Activated T-helper 1 cell treated with anti-CD3 and anti-CD28 coated beads, Interleukin-12 subunit alpha, Interleukin-12 subunit beta, Interleukin-2, Interleukin-4 antibody, amounts not matched to agents 30 ng/mL and 10 ng/mL and 1 ng/mL, durations not matched to agents 14 hours and 24 hours and 36 hours (primary cell): ENCODE measurements at places on chromosomes 12 and 14.

- H3K36me3 ChIP-seq = no peaks in the 10 kb centered on the region
- no peaks in the 10 kb centered on the region for H3K27me3 ChIP-seq
- no peaks in the 10 kb centered on the region for H3K4me1 ChIP-seq
- no peak overlapping the region for H3K27ac ChIP-seq
- H3K4me3 ChIP-seq = no peak overlapping the region
Observed at GRCh38 chr12:19410629-19411185, 28.6 kb upstream of the AEBP2 start.

GRCh38 chr14:69049675-69050074, 70.6 kb upstream of the ACTN1 start:
- H3K27me3 ChIP-seq = no peaks in the 10 kb centered on the region
- DNase-seq = no peak
- H3K4me3 ChIP-seq = no peak overlapping the region
- H3K4me1 ChIP-seq = peaks cover 4% of the 10 kb centered on the region
- no peak overlapping the region for H3K27ac ChIP-seq

- H3K4me3 ChIP-seq = no peak overlapping the region
- DNase-seq = no peak
- no peaks in the 10 kb centered on the region for H3K27me3 ChIP-seq
- no peak overlapping the region for H3K27ac ChIP-seq
Observed at GRCh38 chr14:28323366-28323765, 443.2 kb upstream of the FOXG1 start.

GRCh38 chr14:54852215-54852614, 50.4 kb downstream of the GCH1 start:
- H3K4me1 ChIP-seq = peaks cover 8% of the 10 kb centered on the region
- DNase-seq = no peak

DNA sequence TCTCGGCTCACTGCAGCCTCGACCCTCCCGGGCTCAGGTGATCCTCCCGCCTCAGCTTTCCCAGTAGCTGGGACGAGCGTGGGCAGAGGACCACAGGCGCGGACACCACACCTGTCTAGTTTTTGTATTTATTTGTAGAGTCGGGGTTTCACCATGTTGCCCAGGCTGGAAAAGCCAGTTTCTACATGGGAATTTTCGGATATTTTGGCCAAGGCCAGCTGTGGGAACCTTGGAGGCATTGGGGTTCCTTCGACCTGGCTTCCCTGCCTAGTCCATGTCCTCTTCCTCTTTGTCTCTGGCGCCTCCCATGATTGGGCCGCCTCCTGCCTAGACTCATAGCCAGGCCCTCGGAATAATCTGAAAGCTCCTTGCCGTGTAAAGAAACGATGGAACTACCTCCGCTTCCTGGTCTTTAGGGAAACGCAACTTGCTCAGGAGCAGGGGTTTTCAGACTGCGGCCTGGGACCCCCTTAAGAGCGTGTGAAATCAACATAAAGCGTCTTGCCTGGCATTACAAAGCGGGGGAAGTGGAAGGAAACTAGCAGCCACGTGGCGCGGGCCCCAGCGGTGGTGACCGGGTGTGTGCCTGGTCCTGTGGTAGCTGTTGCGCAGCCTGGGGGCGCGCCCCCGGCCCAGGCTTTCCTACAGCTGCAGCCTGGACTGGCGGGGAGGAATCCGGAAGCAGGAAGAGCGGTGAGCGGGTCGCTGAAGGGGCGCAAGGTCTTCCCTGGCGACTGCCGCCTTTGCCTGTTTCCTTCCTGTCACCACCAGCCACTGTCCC, 1.4 kb upstream of the HSP90AA1 start:
- peak overlapping the region; percentile 93 for H3K27ac ChIP-seq
- peak; percentile 38 for DNase-seq
- peaks cover 53% of the 10 kb centered on the region for H3K4me1 ChIP-seq

DNA sequence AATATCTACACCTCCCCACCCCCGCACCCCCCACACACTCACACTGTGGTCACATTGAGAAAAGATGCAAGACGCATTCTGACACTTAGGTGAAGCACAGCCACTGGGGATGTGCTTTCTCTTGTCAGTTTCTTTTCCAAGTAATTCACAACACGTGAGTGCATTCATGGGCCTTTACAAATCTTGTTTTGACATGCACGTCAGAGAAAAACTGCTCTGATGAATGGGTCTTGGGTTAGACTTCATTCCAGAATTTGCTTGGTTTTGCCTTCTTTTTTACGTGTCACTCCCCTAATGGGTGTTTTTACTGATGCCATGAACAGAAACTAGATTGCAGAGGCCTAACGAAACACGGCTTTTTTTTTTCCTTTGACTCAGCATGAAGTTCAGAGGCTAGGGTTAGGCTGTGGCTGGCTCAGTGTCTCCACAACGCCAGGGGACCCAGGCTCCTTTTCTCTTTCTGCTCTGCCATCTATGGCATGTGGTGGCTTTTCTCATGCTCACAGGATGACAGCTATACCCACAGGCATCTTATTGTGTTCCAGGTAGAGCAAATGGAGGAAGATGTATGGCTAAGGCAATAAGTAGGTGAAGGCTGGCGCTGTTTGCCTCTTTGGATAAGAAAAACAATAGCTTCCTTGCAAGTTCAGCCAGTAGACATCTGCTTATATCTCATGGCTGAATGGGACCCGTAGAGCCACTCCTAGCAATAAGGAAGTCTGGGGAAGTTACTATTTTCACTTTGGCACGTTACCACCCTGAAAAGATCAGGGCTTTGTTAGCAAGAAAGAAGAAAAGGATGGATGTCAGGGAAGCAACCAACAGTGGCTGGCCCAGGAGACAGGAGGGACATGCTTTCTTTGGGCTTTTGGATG, 253.3 kb downstream of the SLC15A4 start:
- DNase-seq = no peak
- no peaks in the 10 kb centered on the region for H3K4me1 ChIP-seq
- no peak overlapping the region for H3K4me3 ChIP-seq
- no peaks in the 10 kb centered on the region for H3K27me3 ChIP-seq
- H3K36me3 ChIP-seq = no peaks in the 10 kb centered on the region

GRCh38 chr14:79629411-79630287, 581.7 kb downstream of the DIO2 start:
- DNase-seq = no peak
- no peaks in the 10 kb centered on the region for H3K36me3 ChIP-seq

GRCh38 chr14:56059054-56059453, 59.2 kb upstream of the PELI2 start:
- no peak overlapping the region for H3K27ac ChIP-seq
- H3K27me3 ChIP-seq = peaks cover 17% of the 10 kb centered on the region
- no peaks in the 10 kb centered on the region for H3K36me3 ChIP-seq
- no peaks in the 10 kb centered on the region for H3K4me1 ChIP-seq
- DNase-seq = no peak
- H3K4me3 ChIP-seq = no peak overlapping the region

GRCh38 chr12:120116441-120116791, at the start of gene RAB35:
Gene RAB35, minus strand, starts transcription at chr12:120116753. Its CDS starts 103 bp downstream, at chr12:120116650.
- no peaks in the 10 kb centered on the region for H3K27me3 ChIP-seq
- DNase-seq = no peak
- H3K4me1 ChIP-seq = peaks cover 71% of the 10 kb centered on the region

GRCh38 chr14:101220921-101221510, 317.5 kb upstream of the RTL1 start:
- H3K36me3 ChIP-seq = no peaks in the 10 kb centered on the region
- no peaks in the 10 kb centered on the region for H3K4me1 ChIP-seq
- no peak overlapping the region for H3K27ac ChIP-seq
- no peak for DNase-seq

DNA sequence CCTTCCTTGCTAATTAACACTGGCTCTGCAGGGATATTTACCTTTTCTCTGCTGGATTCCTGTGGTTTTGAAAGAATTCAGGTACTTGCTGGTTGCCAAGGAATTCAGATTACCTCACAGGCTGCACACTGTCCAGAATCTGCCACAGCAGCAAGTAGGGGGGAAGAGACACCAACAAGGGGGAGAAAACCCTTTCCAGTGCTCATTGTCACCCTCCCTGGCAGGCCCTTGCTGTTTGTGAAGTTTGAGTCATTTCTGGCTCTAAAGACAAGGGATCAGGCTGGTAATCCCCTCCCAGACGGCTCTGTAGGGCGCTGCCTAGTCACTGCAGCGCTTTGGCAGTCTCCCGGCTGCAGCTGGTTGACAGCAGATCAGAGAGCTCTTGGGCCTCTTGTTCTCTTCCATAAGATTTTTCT, 50.8 kb downstream of the TTLL5 start:
- no peaks in the 10 kb centered on the region for H3K27me3 ChIP-seq
- H3K27ac ChIP-seq = no peak overlapping the region
- peaks cover 7% of the 10 kb centered on the region for H3K36me3 ChIP-seq
- no peak overlapping the region for H3K4me3 ChIP-seq
- H3K4me1 ChIP-seq = peaks cover 6% of the 10 kb centered on the region
- peak; percentile 2 for DNase-seq

DNA sequence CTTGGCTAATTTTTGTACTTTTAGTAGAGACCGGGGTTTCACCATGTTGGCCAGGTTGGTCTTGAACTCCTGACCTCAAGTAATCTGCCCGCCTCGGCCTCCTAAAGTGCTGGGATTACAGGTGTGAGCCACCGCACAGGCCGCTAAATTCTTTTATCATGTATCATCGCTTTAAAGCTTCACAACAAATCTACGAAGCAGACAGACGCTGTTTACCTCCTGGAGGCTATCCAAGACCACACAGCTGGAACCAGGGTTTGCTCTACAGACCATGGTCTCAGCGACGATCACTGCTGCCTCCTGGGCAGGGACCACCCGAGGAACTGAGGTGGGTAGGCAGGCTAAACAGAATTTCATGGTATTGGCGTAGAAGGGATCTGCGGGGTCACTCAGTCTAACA, 27.2 kb downstream of the KRT80 start:
- no peaks in the 10 kb centered on the region for H3K36me3 ChIP-seq
- no peak overlapping the region for H3K4me3 ChIP-seq
- H3K4me1 ChIP-seq = peaks cover 31% of the 10 kb centered on the region
- H3K27ac ChIP-seq = no peak overlapping the region
- H3K27me3 ChIP-seq = peaks cover 10% of the 10 kb centered on the region

DNA sequence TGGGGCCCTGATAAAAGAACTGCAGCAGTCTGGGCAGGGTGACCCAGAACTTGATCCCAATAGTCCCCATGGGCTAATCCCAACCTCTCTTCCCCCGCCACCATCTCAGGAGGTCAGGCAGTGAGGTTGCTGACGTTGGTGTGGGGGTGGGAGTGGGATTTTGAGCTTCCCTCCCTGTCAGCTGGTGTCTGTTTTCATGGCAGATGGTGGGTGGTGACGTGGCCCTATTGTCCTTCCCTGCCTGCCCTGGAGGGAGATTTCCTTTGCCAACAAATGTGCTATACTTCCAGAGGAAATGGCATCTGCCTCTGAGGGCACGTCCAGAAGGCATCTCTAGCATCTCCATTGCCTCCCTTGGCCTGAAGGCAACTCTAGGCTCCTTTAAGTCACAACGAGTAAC, 37.7 kb downstream of the NEUROD4 start:
- H3K27me3 ChIP-seq = peaks cover 10% of the 10 kb centered on the region
- no peak overlapping the region for H3K4me3 ChIP-seq
- DNase-seq = no peak
- H3K36me3 ChIP-seq = no peaks in the 10 kb centered on the region
- peaks cover 12% of the 10 kb centered on the region for H3K4me1 ChIP-seq

GRCh38 chr14:99026471-99026870, 245.5 kb downstream of the BCL11B start:
- peak overlapping the region; percentile 8 for H3K27ac ChIP-seq
- H3K4me3 ChIP-seq = no peak overlapping the region

DNA sequence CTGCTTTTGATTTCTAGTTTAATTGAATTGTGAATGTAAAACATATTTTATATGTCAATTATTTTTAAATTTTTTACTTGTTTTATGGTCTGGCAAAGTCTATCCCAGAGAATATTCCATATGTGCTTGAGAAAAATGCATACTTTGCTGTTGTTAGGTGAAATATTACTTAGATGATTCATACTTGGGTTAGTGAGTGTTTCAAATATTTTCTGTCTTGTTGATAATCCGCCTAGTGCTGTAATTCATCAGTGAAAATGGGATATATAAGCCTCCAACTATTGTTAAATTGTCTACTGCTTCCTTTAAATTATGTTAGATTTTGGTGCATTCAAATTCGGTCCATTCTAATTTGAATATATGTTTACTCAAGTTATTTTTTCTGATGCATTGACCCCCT, 395.5 kb downstream of the LRFN5 start:
- DNase-seq = no peak
- no peaks in the 10 kb centered on the region for H3K36me3 ChIP-seq
- H3K27ac ChIP-seq = no peak overlapping the region
- H3K27me3 ChIP-seq = no peaks in the 10 kb centered on the region
- H3K4me1 ChIP-seq = no peaks in the 10 kb centered on the region

GRCh38 chr12:65988596-65988995, 142.0 kb downstream of the LLPH start:
- H3K36me3 ChIP-seq = no peaks in the 10 kb centered on the region
- no peak overlapping the region for H3K4me3 ChIP-seq
- no peak overlapping the region for H3K27ac ChIP-seq

GRCh38 chr14:33668066-33668465, 282.8 kb downstream of the EGLN3 start:
- no peaks in the 10 kb centered on the region for H3K4me1 ChIP-seq
- H3K36me3 ChIP-seq = no peaks in the 10 kb centered on the region
- no peak overlapping the region for H3K27ac ChIP-seq
- no peak overlapping the region for H3K4me3 ChIP-seq

GRCh38 chr14:69355607-69356281, 42.4 kb downstream of the ERH start:
- H3K4me3 ChIP-seq = no peak overlapping the region
- peaks cover 48% of the 10 kb centered on the region for H3K4me1 ChIP-seq
- DNase-seq = no peak
- peak overlapping the region; percentile 44 for H3K27ac ChIP-seq
- peaks cover 7% of the 10 kb centered on the region for H3K27me3 ChIP-seq
- peaks cover 5% of the 10 kb centered on the region for H3K36me3 ChIP-seq

GRCh38 chr12:112841906-112842305, 50.4 kb downstream of the RPH3A start:
- H3K27me3 ChIP-seq = peaks cover 10% of the 10 kb centered on the region
- H3K27ac ChIP-seq = no peak overlapping the region
- DNase-seq = no peak
- no peaks in the 10 kb centered on the region for H3K36me3 ChIP-seq
- H3K4me1 ChIP-seq = no peaks in the 10 kb centered on the region
- no peak overlapping the region for H3K4me3 ChIP-seq

DNA sequence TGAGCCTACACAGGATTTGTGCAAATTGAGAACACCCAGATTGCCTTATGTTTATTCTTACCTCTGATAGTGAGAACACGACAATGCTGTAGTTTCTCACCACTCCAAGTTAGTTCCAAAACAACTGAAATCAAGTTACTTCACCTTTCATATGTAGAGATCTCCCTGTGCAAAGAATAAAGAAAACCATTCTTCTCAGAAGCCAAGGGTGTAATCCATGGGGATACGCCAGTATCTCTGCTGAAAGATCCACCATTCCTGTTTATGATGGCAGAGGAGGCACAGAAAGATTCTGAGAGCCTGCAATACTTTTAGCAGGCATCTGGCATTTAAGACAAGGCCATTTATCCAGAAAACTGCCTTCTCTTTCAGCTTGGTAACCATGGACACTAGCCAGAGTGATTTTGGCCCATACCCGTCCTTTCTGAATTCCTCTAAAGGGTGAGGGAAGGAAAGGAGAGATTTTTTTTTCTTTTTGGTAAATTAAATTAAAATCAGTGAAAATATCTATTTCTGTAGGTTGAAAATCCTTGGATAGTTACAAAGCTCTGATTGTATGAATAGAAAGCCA, 355.4 kb upstream of the FAR2 start:
- H3K27ac ChIP-seq = no peak overlapping the region
- no peak for DNase-seq
- no peak overlapping the region for H3K4me3 ChIP-seq
- H3K4me1 ChIP-seq = no peaks in the 10 kb centered on the region
- H3K36me3 ChIP-seq = no peaks in the 10 kb centered on the region
- H3K27me3 ChIP-seq = peaks cover 1% of the 10 kb centered on the region
